ENCODE measurements at places on chromosomes 1 and 21. TPM values are rescaled to one million over a fixed set of nuclear protein-coding genes. Genes with fewer than 3 reads are reported as not detected.

Gene NBPF6
- not detected for total RNA-seq

Gene KIF17
- total RNA-seq = 0.32 TPM

Gene PSMD4
- 409 TPM for total RNA-seq

Gene CCDC185
- total RNA-seq = not detected

Gene CRYAA
- not detected for total RNA-seq

Measured in bronchial smooth muscle cell (primary cell).